Fibroblast of lung (primary cell): ENCODE measurements at places on chromosomes 5 and 9. TPM values are rescaled to one million over a fixed set of nuclear protein-coding genes. Genes with fewer than 3 reads are reported as not detected.

The ANKRD34B gene
- not detected in 2 replicates for total RNA-seq

The NFIB gene
- 36.3 and 56.0 TPM in 2 replicates for total RNA-seq

The HCN1 gene
- total RNA-seq, result not detected in 2 replicates

The PIP5K1B gene
- total RNA-seq, result under 0.01 TPM in 2 replicates

The BHMT2 gene
- 10.3 and 20.3 TPM in 2 replicates for total RNA-seq

DNA sequence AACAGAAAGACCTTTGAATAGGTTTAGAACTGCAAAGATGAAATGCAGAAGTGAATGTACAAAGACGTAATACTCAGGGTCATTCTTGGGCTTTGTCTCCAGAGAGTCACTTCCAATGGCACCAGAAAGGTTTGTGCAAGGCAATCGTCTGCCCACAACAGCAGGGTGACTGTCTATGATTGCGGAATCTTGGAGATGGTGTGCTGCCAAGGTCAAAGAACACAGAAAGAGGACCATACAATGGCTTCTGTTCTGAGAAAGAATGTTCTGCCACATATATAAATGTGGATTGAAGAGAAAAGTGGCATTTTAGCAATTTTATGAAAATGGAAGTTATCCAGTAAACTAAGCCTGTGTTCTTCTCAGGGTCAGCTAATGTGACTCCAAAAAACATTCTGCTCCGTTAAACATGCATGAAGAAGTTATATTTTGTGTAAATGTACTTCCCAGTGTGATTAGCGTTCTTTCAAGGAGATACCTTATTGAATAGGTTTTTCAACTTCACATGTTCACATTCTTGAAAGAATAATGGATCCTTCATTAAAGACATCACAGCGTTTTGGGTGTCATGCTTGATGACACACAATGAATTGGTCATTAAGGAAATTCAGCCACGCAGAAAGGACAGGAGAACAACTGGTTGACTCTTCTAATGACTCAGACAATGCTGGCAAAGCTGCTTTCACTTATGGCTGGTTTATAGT, 73.4 kb upstream of the CDH6 start:
- H3K4me3 ChIP-seq, result no peak overlapping the region
- no peaks in the 10 kb centered on the region for H3K36me3 ChIP-seq
- no peak overlapping the region for H3K27ac ChIP-seq
- peaks cover 2% of the 10 kb centered on the region for H3K4me1 ChIP-seq

DNA sequence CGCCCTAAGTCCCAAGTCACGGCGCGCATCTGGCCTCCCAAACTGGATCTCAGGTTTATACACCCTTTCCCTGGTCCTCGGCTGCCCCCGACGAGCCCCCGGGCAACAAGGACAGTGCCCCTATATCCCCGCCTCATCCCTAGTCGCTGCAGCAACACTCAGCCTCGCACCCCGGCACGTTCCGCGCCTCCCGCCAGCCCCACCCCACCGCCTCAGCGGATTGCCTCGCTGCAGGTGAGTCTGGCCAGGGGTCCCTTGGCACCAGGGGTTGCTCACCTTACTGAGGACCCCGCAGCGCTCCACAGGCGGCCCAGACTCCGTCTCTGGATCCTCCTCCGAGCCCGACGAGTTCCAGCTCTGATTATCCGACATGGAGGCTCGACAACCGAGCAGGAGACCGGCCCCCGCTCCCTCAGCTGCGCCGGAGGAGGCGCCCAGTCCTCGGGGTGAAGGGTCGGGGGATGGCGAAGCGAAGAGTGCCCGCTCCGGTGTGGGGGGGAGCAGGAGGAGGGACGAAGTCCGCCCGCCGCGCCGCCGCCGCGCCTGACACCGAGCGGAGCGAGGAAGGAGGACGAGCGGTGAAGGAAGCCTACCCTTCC, 494 bp downstream of the CERT1 start:
- DNase-seq, result no peak
- no peaks in the 10 kb centered on the region for H3K27me3 ChIP-seq
- H3K4me3 ChIP-seq, result peak overlapping the region; percentile 86
- H3K36me3 ChIP-seq, result no peaks in the 10 kb centered on the region
- no peaks in the 10 kb centered on the region for H3K4me1 ChIP-seq

GRCh38 chr9:133044661-133045060, 13.9 kb downstream of the GTF3C5 start:
- peaks cover 19% of the 10 kb centered on the region for H3K36me3 ChIP-seq
- no peaks in the 10 kb centered on the region for H3K27me3 ChIP-seq
- no peaks in the 10 kb centered on the region for H3K4me1 ChIP-seq

- no peak for DNase-seq
- H3K27me3 ChIP-seq, result no peaks in the 10 kb centered on the region
- no peaks in the 10 kb centered on the region for H3K36me3 ChIP-seq
These were observed 11.9 kb downstream of the ERBIN start for GRCh38 chr5:65938256-65938655.

DNA sequence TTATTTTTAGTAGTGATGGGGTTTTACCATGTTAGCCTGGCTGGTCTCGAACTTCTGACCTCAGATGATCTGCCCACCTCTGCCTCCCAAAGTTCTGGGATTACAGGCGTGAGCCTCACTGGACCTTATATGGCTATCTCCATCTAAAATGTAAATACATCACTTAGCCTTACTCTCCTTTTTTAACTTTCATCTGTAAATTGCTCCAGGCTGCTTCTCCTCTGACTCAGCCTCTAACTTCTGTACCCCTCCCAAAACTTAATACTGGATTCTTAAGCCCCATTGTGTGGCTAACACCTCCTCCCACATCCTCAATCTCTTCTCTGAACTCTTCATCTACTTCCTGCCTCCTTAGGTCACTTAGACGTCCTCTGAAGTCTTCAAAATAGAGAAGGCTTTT, 4.0 kb downstream of the SNX30 start:
- peak; percentile 42 for DNase-seq
- peaks cover 31% of the 10 kb centered on the region for H3K4me1 ChIP-seq
- no peak overlapping the region for H3K27ac ChIP-seq
- H3K4me3 ChIP-seq, result no peak overlapping the region

GRCh38 chr5:55159763-55160492, at the start of gene GPX8:
GPX8 (plus strand) TSS chr5:55160171; CDS start chr5:55160193, 22 bp downstream.
- H3K4me3 ChIP-seq, result peak within 1 kb of the TSS; percentile 100
- peak within 1 kb of the TSS; percentile 92 for H3K27ac ChIP-seq
- H3K36me3 ChIP-seq, result no peaks in the 10 kb centered on the region
- peaks cover 8% of the 10 kb centered on the region for H3K4me1 ChIP-seq

DNA sequence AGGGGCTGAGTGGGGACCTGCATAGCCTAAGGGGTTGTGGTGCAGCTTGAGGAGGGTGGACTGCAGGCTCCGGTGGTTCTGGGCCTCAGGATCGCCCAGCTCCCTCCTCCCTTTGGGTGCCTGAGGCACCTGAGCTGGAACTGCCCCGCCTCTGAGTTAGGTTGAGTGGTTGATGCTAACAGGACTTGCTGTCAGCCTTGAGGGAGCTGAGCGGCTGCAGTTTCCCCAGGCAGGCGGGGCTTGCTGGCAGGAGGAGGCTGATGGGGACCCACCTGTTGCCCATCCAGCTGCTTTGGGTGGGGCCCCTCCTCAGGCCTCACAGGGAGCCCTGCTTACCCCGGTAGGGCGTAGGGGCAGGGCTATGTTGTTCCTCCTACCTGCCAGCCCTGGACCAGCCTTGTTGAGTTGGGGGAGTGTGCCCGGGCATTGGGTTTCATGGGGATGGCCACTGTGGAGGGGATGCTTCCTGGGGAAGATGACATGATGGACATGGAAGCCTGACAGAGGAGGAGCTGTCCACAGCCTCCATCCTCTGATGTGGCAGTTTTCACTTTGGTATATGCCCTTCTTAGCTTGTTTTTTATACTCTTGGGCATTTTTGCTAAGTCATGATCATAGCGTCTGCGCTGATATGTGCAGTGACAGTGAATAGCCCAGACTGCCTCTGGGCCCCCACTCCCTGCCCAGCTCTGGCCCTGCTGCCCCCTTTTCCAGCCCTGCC, 14.3 kb downstream of the WNK2 start:
- H3K27ac ChIP-seq, result no peak overlapping the region
- no peaks in the 10 kb centered on the region for H3K4me1 ChIP-seq
- DNase-seq, result no peak
- no peaks in the 10 kb centered on the region for H3K36me3 ChIP-seq
- no peaks in the 10 kb centered on the region for H3K27me3 ChIP-seq

GRCh38 chr5:109987355-109987754, 297.6 kb downstream of the MAN2A1 start:
- H3K36me3 ChIP-seq, result no peaks in the 10 kb centered on the region
- no peaks in the 10 kb centered on the region for H3K4me1 ChIP-seq
- DNase-seq, result no peak
- no peak overlapping the region for H3K4me3 ChIP-seq
- H3K27me3 ChIP-seq, result no peaks in the 10 kb centered on the region
- no peak overlapping the region for H3K27ac ChIP-seq
